ENCODE measurements at places on chromosomes 7 and 10.

DNA sequence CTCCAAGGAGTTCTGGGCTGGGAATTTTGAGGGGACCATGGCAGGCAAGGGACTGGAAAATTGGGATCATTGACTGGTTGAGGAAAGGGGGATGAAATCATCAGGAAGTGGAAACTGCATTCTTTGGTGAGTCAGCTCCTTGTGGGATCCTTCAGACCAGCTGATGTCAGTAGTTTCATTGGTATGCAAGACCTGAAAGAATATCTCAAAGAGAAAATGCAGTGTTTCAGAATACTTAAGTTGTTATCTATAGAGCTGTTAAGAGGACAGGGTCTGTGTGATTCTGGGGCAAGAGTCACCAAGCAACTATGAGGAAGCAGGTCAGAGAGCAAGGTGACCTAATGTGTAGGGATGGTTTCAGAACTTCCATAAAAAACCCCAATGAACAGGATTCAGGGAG is 595.9 kb upstream of the AUTS2 start:
- H3K27ac ChIP-seq: no peak overlapping the region
- DNase-seq: no peak
- no peaks in the 10 kb centered on the region for H3K36me3 ChIP-seq

- DNase-seq: no peak
- H3K4me3 ChIP-seq: peak overlapping the region; percentile 99
- H3K4me1 ChIP-seq: peaks cover 8% of the 10 kb centered on the region
- H3K27me3 ChIP-seq: no peaks in the 10 kb centered on the region
Measured at GRCh38 chr7:112938863-112939573, 147.6 kb downstream of the GPR85 start.

DNA sequence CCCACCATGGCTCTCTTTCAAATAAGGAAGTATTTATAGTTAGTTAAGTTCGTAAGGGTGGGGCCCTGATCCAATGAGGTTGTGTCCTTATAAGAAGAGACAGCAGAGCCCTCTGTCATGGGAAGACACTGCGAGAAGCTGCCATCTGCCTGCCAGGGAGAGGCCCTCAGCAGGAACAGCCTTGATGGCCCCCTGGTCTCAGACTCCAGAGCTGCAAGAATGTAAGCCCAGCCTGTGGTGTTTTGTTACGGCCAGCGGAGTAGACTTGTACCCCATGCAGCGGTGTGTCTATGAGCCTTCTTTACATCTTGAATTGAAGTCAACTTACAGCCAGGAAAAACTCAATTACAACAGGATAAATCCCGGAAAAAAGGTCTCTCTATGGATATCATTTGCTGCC is 14.3 kb upstream of the LARP4B start:
- H3K4me1 ChIP-seq: peaks cover 17% of the 10 kb centered on the region

- no peak overlapping the region for H3K27ac ChIP-seq
- no peak overlapping the region for H3K4me3 ChIP-seq
- no peaks in the 10 kb centered on the region for H3K4me1 ChIP-seq
- no peaks in the 10 kb centered on the region for H3K27me3 ChIP-seq
Measured at GRCh38 chr10:123166618-123167017, 12.4 kb downstream of the BUB3 start.

GRCh38 chr7:117785431-117785830 is 87.8 kb downstream of the CTTNBP2 start:
- no peak for DNase-seq
- H3K27me3 ChIP-seq: peaks cover 4% of the 10 kb centered on the region
- H3K4me3 ChIP-seq: no peak overlapping the region
- H3K36me3 ChIP-seq: no peaks in the 10 kb centered on the region

DNA sequence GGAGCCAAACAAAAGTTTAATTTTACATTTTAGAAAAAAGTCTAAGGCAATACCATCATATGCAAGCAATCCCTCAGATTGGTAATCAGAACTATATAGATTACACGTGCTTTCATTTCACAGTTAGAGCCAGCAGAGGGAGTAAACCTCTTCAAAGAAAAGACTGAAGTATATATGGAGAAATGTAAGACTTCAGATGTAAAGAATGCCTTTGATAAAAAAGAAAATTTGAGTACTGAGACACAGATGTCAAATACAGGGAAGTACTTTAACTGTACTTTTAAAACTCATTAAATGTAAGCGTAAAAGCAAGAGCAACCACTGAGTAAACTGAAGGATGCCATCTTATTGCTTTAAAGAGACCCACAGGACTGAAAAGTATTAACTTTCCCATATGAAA is 101.4 kb upstream of the FAM133B start:
- H3K4me1 ChIP-seq: no peaks in the 10 kb centered on the region
- no peak overlapping the region for H3K27ac ChIP-seq
- H3K4me3 ChIP-seq: no peak overlapping the region
- no peaks in the 10 kb centered on the region for H3K27me3 ChIP-seq
- DNase-seq: peak; percentile 37

- no peaks in the 10 kb centered on the region for H3K36me3 ChIP-seq
- H3K4me3 ChIP-seq: no peak overlapping the region
- DNase-seq: no peak
- no peaks in the 10 kb centered on the region for H3K4me1 ChIP-seq
Measured at GRCh38 chr7:155231941-155232340, 65.7 kb upstream of the INSIG1 start.

- no peaks in the 10 kb centered on the region for H3K4me1 ChIP-seq
- H3K27ac ChIP-seq: no peak overlapping the region
- no peaks in the 10 kb centered on the region for H3K27me3 ChIP-seq
- no peak overlapping the region for H3K4me3 ChIP-seq
- no peaks in the 10 kb centered on the region for H3K36me3 ChIP-seq
Measured at GRCh38 chr10:20898866-20899535, 1.9 kb upstream of the NEBL start.
